NCI-H1092 treated with DMSO at 0.1 percent for 48 hours (cell line): ENCODE measurements at places on chromosomes 11 and 22.

DNA sequence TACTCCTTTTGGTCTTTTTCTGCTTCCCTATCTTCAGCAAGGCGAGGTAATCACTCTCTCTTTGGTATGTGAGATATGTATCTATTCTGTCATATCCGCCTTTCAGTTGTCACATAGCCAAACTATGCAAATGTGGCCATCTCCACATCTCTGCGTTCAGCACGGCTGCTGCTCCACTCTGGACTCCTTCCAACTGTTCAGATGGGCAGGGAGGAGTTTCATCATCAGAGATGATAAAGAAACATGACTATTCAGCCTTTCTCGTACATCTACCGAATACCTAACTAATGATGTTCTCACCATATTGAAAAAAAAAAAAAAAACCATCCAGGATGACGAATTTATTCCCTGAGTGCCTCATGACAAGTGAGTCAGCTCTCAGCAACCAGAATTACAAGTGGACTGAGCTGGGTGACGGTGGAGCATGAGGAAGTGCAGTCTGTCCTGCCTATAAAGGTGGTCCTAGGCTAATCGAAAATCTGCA is 899.6 kb downstream of the OPCML start:
- no peak for DNase-seq

GRCh38 chr11:10373340-10373739 is 68.5 kb downstream of the ADM start:
- DNase-seq, result peak; percentile 77

GRCh38 chr11:2136952-2137201 is 2.3 kb downstream of the IGF2 start:
- no peak for DNase-seq

DNA sequence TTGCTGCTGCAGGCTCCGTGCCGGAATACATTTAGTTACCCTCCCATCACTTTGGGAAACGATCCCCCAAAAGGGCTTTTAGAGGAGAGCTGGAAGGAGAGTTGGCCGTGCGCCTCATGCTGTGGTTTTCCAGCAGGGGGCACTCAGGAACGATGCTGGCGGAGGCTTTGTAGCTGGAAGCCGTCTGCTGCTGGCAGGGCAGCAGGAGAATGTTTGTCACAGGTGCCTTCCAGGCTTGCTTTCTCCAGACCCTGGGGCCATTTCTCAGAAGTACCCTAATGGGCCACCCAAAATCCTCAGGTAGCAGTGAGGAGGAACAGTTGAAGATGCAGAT is 30.0 kb upstream of the CABP7 start:
- peak; percentile 75 for DNase-seq

GRCh38 chr22:25369041-25369440 is 149.6 kb downstream of the CRYBB2 start:
- DNase-seq, result no peak

GRCh38 chr11:130477586-130478203 is 29.2 kb downstream of the ADAMTS15 start:
- DNase-seq, result no peak

DNA sequence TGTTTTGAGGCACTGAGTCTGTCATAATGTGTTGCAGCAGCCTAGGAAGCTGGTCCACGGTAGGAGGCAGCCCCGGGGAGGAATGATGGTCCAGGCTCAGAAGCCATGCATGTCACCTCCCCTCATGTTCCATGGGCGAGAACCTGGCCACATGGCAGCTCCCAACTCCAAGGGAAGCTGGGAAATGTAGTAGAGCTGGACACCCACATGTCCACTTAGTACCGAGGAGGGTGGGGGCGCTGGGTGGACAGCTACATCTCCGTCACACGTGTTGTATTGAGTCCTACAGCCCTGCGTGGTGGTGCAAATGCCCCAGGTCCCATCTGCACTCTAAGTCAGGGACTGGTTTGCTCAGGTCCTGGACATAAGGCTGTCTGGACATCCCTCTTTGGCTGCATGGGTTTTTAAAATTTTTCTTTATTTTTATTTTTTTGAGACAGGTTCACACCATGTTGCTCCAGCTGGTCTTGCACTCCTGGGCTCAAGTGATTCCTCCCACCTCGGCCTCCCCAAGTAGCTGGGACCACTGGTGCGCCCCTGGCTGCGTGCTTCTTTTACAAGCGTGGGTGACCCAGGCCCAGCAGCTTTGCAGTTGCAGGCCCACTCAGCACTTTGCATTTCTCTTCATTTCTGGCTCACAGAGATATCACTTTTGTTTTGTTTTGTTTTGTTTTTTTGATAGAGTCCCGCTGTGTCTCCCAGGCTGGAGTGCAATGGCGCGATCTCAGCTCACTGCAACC is 3.9 kb upstream of the CTTN start:
- no peak for DNase-seq

DNA sequence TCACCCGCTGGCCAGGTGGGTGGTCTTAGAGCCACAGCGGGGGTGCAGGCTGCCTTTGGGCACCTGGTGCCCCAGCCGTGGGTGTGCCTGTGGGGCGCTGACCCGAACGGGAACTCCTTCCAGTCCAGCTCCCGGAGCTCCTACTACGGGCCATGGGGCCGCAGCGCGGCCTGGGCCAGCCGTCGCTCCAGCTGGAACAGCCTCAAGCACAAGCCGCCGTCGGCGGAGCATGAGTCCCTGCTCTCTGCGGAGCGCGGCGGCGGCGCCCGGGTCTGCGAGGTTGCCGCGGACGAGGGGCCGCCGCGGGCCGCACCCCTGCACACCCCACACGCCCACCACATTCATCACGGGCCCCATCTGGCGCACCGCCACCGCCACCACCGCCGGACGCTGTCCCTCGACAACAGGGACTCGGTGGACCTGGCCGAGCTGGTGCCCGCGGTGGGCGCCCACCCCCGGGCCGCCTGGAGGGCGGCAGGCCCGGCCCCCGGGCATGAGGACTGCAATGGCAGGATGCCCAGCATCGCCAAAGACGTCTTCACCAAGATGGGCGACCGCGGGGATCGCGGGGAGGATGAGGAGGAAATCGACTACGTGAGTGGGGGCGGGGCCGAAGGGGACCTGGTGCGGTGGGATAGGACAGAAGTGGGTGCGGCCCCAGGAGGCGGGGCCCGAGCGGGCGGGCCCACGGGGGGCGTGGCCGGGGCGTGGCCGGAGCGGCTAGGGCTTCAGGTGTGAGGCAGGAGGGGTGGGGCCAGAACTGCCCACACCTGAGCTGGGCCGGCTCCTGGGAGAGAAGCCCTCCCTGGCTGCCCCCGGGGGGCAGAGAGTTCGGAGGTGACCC is 91.5 kb downstream of the CACNA1I start:
- no peak for DNase-seq

GRCh38 chr11:46463701-46464421 is 72.3 kb upstream of the CHRM4 start:
- no peak for DNase-seq

DNA sequence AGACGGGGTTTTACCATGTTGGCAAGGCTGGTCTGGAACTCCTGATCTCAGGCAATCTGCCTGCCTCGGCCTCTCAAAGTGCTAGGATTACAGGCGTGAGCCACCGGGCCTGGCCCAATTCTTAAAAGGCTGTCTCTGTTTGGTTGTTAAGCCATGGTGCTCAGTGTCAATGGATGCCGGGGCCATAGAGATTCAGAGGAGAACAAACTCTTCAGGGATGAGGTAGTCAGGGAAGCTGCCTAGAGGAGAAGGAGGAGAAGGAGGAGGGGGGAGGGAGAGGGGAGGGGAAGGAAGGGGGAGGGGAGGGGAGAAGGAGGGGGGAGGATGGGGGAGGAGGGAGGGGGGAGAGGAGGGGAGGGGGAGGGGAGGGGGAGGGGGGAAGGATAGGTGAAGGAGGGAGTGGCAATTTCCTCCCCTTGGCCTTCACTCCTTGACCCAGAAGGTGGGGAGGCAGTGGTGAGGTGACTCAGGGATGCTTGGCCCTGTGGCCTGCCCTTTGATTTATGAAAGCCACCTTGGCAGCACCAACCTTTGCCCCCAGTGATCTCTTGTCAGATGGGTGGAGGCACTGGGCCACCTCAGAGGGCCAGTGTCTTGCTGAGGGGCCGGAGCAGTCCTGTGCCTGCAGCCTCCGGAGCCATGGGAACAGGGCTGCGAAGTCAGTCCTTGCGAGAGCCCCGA is at the start of gene C11orf86:
TSS of gene C11orf86 (plus strand) at position 581 of the 681 bp plus-strand sequence. CDS start at position 640, 59 bp downstream.
- no peak for DNase-seq

DNA sequence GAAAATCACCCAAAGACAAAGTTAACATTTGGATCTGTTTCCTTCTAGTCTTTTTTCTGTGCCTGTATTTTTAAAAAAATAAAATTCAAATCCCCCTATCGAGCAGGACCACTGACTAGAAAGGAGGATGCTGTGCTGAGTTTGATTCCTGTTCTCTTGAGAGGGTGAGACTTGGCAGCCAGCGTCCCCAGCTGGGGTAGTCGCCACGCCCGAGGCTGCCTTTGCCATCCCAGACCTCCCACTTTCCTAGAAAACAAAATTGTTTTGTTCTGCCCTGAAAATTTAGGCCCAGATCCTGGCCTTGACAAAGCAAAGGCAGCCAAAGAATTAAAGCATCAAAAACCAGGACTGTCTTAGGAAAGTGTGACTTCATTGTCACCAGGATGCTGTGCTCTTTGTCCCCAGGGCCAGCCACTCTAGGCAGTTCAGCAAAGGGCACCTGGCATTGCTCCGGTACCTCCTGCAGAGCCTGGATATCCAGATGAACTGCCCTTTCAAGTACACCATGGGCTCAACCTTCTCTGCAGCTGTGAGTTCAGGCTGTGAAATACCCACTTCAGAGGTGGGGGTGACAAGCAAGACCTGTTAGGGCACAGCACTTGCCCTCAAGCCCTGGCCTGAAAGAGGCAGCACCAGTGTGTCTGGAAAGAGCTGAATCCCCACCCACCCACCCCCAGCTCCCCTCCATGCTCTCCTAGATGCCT is 44.6 kb downstream of the KCNQ1OT1 start:
- no peak for DNase-seq

- DNase-seq, result no peak
These were observed 1.6 kb downstream of the IL2RB start for GRCh38 chr22:37148031-37148651.

DNA sequence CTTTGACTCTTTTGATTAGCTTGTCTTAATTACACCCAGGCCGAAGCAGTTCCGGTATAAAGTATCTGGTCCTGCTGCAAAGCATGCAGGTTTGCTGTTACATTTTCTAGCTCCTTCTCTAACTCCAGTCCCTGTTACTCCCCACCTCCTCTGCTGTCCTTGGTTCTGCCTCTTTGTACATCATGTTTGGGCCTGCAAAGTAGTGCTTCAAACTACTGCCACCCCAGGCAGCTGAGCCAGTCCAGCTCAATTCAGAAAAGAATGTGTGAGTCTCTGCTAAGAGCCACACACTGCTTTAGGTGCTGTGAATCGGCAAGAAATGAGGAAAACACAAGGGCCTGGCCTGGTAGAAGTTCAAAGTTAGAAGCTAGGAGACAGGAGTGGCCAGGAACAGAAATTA is 136.0 kb downstream of the SERGEF start:
- no peak for DNase-seq

DNA sequence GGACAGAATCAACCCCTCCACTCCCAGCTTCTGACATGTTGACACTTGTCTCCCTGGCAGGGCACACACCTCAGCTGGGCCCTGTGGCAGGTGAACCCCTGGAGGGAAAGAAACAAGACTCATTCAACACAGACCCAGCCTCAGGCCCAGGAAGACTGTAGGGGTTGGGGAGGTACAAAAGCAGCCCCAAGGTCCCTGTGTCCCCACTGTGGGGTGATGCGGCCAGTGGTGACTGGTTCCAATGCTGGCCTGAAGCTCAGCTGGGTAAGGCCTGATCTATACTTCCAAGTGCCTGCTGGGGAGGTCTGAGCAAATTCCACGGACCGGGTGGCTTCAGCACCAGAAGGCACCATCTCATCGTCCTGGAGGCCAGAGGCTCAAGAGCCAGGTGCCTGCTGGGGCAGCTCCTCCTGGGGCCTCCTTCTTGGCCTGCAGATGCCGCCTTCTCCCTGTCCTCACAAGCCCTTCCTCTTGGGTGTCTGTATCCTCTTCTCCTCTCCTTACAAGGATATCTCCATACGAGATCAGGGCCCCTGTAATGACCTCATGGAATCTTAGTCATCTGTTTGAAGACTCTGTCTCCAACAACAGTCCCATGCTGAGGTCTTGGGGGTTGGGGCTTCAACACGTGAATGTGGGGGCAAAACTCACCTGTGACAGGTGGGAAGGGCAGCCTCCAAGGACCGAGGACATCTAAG is 1492.1 kb downstream of the BRD1 start:
- DNase-seq, result no peak

- DNase-seq, result no peak
These were observed 24.9 kb downstream of the SIAE start for GRCh38 chr11:124648610-124649009.

DNA sequence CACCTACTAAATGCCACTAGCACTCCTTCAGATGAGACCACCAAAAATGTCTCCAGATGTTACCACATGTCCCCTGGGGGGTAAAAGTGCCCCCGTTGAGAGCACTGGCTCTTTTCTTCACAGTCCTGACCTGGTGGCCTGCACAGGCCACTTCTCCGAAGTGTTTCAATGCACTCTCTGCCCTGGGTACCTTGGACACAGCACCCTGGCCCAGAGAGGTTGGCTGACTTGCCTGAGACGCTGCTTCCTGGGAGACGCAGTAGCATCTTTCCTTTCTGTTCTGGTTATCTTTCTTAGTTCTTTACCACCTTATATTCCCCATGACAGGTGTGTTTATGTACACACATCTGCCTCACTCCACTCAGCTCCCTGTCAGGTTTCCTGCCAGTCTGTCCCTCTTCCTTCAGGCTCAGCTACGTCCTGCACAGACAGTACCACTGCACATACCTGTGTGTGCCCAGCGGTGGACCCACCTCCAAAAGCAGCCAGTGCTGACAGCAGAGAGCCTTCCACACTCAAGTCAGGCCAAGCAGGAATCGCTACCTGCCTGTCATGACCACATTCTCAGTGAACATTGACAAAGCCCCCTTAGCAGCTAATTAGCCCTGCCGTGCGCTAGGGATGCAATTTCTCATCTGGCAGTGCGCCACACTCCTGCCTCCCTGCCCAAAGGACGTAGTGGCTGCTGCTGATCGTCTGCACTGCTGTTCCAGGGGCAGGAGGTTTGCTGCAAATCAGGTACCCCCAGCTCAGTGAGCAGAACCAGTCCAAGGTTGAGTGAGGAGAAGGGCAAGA is 39.0 kb downstream of the FAM83F start:
- peak; percentile 13 for DNase-seq

DNA sequence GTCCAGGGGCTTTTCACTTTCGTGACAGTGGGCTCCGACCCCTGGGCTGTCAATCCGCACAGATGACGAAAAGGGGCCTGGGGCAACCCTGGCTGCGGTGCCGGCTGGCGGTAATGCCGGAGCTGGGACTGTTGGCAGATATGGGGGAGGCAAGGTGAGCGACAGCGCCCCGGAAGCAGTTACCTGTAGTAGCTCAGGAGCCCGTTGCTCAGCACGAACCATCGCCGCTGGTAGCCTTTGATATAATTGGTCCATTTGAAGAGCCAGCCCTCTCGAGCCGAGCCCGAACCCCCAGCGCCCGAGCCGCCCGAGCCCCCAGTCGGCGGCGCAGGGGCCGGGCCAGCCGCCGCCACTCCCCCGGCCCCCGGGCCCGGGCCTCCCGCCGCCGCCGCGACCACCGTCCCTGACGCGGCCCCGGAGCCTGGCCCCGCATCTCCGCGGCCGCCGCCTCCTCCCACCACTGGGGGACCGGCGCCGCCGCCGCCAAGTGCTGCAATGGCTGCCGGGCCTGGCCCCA is 396 bp downstream of the OSBP start:
- peak; percentile 47 for DNase-seq
